ENCODE measurements at places on chromosomes 7 and 10.

GRCh38 chr7:158315326-158315725, 272.3 kb downstream of the PTPRN2 start:
- no peak for DNase-seq

DNA sequence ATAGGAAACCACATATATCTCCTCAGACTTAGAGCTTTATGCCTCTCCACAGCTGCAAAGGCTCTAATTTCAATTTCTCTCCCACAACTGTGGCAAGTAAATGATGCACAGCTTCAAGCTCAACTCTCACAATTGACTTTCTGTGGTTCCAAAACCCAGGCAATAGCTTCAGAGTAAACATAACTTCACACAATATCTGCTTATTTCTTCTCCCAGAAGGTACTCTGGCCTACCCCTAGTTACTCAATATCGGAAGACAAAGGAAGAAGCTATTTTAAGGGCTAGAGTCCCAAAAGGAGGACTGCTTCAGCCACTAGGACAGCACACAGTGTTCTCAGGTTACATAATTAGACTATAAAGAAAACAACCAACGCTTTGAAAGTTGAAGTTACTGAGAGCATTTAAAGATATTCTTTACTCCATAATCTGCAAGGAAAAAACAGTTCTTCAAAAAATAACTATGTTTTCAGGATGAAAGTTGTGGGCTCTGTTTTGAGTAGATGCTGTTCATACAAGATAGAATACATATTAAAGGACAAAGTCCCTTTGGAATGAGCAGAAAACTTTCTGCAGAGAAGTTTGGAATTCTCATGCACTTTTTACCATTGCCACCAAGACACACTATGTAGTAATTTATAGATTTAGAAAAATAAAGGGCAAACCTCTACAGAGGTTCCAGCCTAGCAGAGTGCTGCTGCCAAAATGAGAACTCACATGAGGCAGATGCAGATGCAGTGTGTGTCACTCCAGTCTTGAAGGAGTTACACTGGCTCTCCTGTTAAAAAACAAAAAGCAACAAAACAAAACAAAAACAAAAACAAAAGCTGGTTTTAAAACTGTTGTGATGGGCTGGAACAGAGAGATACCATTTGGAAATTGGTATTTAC, 81.8 kb downstream of the NT5C2 start:
- no peak for DNase-seq

GRCh38 chr10:82409671-82410070, 534.7 kb downstream of the NRG3 start:
- no peak for DNase-seq

DNA sequence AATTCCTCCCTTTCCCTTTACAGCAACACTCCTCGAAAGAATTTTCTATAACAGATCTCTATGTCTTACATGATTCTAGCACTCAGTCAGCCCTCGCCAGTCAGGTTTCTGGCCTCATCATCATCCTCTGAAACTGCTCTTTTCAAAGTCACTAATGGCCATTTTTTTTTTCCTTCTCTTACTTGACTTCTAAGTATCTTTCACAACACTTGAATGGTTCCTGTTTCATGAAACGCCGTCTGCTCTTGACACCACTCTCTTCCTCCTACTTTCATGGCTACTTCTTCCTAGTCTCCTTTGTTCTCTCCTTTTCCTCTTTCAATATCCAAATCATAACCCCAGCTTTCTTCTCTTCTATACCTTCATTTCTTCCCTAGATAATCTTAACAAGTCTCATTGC, 100.5 kb upstream of the NRP1 start:
- no peak for DNase-seq

- no peak for DNase-seq
Observed at GRCh38 chr7:64599359-64599758, 36.5 kb upstream of the ZNF680 start.

DNA sequence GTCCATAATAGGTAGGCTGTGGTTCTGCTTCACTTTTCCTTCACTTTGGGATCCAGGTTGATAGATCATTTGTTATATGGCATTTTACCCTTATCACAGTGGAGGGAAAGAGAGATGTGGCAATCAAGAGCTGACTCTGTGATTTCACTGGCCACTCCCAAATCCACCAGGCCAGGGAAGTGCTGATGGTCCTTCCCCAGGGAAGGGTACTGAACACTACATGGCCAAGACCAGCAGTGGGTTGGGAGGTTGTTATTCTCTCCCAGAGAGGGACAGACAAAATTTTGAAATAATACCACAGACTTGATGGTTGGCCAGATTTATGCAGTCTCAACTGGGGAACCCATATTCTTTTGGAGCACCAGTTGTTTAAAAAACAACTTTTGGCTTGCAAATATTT, 102.5 kb downstream of the SND1 start:
- no peak for DNase-seq

DNA sequence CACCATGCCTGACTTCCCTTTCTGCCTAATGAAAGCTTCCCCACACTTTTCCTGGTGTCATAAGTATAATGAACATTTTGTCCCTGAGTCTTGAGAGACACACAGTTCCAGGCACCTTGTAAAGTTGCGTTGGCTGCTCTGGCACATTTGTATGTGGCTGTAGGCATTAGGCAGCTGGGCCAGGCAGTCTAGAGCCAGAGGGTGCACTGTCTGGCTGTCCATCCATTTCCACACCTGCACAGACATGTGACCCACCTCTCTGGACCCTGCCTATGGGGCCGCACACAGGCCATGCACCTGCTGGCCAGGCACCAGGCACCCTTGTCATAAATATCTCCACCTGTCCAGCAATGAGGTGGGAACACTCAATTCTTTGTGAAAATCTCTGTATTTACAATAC, 54.7 kb upstream of the ANTXRL start:
- DNase-seq: no peak

DNA sequence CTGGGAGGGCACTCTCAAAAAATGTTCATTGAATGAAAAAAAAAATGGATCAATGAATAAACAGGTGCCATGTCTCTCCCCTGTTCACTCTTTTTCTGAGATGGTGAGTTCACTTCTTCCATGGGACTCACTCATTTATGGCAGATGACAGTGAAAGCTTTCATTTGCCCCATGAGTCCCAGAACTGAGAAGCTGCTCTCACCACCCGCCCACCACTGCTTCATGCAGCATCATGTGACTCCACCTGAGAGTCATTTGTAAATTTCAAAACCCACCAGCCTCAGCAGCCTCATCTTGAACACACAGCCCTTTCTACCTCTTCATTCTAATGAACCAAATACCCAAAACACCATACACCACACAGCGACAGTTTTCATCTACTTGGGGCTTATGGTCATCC, 64.9 kb downstream of the SCRN1 start:
- no peak for DNase-seq

DNA sequence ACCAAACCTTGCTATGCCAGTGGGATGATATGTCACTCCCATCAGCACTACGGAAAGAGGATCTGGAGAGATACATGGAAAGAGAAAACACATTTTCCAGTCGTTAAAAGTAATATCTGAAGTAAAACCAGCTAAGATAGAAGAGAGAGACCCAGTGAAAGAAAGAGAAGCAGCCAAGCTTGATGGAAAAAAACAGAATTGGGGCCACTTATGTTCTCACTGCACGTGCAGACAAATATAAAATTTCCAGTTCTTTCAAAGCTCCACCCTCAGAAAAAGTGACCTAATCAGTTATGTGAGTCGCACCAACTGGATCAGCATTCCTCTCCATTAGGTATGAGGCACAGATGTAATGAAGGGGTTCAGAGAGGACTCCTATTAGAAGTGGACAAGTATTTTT, 266.1 kb downstream of the MTERF1 start:
- DNase-seq: no peak

DNA sequence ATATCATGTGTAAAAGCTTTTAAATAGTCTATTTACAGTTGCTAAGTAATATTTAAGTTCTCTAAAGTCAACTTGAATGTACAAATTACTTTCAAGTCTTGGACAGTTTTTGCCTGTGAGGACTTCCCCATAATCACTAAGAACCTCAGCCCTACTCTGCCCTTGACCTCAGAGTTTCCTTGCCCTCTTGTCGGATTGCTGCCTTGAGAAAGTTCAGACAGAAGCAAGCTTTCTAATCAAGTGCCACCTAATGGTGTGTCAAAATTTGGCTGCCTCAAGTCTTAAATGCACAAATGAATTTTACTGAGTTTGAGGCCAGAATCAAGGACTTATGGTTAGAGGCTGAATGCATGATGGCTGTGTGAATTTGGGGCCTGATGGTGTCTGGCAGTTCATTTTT, 88.3 kb upstream of the KAT6B start:
- DNase-seq: no peak

- peak; percentile 77 for DNase-seq
Observed at GRCh38 chr7:151756076-151756731, 120.7 kb downstream of the PRKAG2 start.

DNA sequence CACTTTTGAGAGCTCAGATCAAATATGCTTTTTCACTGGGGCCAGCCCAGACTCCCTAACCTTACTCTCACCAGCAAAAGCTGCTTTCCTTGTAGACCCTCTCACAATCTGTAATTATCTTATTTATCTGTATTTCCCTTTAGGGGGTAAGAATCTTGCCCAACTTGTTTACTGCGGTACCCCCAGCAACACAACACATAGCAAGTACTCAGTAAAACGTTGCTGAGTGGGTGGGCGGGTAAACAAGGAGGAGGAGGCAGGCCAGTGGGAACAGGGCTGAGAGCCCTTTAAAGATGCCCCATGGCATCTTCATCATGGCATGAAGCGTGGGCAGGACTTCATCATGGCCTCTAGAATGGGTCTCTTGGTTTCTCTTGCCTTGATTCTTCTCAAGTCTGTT, 64.2 kb downstream of the SORBS1 start:
- no peak for DNase-seq

Data from RCC 7860 (cell line).